NCI-H1105 (cell line): ENCODE measurements at places on chromosomes 2 and 18.

DNA sequence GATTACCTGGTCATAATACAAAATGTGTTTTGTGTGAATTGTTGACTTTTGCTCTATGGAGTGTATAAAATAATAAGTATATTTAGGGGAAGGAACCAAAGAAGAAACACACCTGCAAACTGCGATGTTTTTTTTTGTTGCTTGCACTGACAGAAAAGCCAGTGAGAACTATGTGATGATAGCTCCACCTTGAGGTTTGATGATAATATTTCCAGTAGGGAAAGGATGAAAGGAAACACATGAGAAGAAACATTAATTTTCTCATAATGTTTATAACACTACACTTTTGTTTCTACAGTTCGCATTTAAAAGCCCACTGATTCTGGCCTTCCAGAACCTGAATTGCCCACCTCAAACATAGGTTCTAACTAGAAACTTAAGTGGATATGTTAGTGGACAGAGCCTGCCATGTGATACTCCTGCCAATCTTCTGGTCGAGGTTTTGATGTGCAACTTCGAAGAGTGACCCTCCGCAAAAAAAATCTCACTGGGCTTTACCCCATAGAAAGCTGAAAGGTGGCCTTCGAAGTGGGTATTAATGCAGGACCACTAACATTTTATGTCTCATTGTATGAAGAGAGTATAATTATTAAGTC lies 476.4 kb upstream of the SPHKAP start:
- DNase-seq, result peak; percentile 15

- no peak for DNase-seq
These were observed 16.6 kb downstream of the TSPYL6 start for GRCh38 chr2:54239427-54239826.

- no peak for DNase-seq
These were observed 92.6 kb downstream of the SPATS2L start for GRCh38 chr2:200399046-200399445.

DNA sequence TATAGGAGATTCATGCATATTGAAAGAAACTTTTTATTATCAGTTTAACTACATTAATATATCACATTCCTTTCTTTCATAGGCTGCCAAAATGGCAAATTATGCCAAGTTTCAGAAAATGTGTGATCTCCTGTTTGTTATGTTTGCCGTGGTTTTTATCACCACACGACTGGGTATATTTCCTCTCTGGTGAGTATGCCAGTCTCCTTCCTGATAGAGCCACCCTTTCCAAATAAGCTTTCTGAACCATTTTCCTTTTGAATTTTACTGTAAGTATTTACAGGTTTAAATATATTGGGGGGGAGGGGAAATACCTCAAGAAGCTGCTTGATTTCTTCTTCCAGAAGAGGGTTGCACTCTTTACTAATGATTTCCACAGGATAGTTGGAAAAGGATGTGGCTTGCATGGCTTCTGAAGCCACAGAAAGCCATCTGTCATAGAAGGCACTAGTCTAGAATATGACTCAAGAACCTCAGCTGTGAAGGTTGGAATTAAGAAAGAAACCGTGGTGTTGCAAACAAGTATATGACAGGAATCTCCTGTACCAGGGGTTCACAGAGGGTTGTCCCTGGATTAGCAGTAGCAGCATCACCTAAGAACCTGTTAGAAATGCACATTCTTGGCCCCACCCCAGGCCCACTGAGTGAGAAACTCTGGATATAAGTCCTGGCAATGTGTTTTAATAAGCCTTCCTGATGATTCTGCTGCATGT lies 84.5 kb upstream of the NOSTRIN start:
- DNase-seq, result no peak

- DNase-seq, result no peak
These were observed 7.3 kb upstream of the PROM2 start for GRCh38 chr2:95266781-95267430.

DNA sequence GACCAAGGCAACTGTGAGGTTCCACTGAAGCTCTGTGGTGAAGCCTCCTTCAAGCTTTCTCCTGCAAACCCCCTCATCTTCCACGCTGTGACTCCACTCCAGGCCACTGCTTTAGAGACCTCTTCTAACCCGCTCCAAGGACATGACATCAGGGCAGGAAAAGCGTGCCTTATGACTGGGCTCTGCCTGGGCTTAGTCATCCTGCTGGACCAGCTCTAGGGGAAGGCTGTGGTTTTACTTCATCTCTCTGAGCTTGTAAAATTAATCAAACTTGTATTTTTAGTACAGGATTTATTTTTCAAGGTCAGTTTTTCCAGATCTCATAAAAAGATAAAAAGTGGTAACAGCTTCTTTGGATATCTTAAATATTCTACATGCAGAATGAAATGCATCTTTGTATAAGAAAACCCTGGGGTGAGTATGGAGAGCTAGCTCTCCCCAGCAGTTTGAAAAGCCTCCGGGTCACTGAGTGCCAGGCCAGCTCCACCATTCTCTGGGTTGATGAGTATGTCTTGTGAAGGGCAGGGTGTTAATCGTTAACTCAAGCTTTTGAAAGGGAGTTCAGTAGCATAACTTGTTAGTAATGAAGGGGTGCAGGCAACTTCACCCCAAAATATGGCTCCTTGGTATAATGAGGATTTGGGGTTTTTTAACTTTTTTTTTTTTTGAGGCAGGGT lies 33.1 kb upstream of the YPEL5 start:
- no peak for DNase-seq
